ENCODE measurements at places on chromosomes 12 and 14.

DNA sequence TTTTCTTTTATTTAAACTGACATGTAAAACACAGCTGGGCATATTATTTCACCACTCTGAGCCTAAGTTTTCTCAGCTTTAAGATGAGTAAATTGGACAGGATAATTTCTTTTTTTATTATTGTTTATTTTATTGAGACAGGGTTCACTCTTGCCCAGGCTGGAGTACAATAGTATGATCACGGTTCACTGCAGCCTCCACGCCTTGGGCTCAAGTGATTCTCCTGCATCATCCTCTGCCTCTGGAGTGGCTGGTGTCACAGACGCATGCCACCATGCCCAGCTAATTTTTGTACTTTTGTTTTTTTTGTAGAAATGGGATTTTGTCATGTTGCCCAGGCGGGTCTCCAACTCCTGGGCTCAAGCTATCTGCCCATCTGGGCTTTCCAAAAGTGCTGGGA, 12.7 kb downstream of the BMAL2 start:
- peaks cover 4% of the 10 kb centered on the region for H3K36me3 ChIP-seq
- no peak overlapping the region for H3K27ac ChIP-seq
- no peak overlapping the region for H3K4me3 ChIP-seq
- DNase-seq = no peak
- peaks cover 2% of the 10 kb centered on the region for H3K4me1 ChIP-seq

- peaks cover 17% of the 10 kb centered on the region for H3K27me3 ChIP-seq
- no peaks in the 10 kb centered on the region for H3K36me3 ChIP-seq
- no peak for DNase-seq
- no peak overlapping the region for H3K4me3 ChIP-seq
- peaks cover 18% of the 10 kb centered on the region for H3K4me1 ChIP-seq
These were observed 100.5 kb downstream of the ZNF664 start for GRCh38 chr12:124073356-124074035.

GRCh38 chr12:5407034-5407856, 24.7 kb upstream of the NTF3 start:
- peaks cover 10% of the 10 kb centered on the region for H3K27me3 ChIP-seq
- H3K4me3 ChIP-seq = no peak overlapping the region
- no peaks in the 10 kb centered on the region for H3K36me3 ChIP-seq
- H3K27ac ChIP-seq = no peak overlapping the region
- H3K4me1 ChIP-seq = no peaks in the 10 kb centered on the region

GRCh38 chr14:76329154-76329928, 46.6 kb upstream of the ESRRB start:
- peaks cover 43% of the 10 kb centered on the region for H3K27me3 ChIP-seq
- no peak overlapping the region for H3K27ac ChIP-seq
- H3K36me3 ChIP-seq = no peaks in the 10 kb centered on the region
- no peak overlapping the region for H3K4me3 ChIP-seq
- DNase-seq = no peak

GRCh38 chr12:64943686-64944085, 119.2 kb downstream of the TBC1D30 start:
- no peaks in the 10 kb centered on the region for H3K36me3 ChIP-seq
- no peaks in the 10 kb centered on the region for H3K4me1 ChIP-seq
- DNase-seq = no peak
- no peak overlapping the region for H3K4me3 ChIP-seq

DNA sequence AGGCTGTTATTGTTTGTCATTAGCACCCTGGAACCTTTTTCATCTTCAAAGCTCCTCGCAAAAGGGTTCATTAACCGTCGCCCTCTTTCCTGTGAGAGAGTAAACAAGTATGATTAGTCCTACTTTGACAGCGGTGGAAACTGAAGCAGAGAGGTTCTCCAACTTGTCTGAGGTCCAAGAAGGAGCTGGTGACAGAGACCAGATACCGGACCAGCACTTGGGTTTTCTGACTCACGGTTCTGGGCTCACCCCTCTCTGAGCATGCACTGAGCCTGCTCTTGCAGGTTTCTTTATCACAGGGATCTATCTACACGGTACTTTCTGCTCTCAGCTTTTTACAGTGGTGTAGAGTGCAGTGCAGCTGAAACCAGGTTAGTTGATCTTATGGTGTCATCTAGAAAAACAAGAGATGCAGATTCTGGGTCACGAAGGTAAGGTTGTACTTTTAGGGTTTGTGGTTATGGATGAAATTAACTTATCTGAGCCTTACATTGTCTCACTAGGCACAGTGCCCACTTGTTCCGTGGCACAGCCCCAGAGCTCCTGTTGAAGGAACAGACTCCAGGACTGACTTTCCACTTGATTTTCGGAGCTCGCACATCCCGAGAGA, 62.1 kb downstream of the PPP2R5C start:
- H3K27ac ChIP-seq = peak overlapping the region; percentile 98
- H3K36me3 ChIP-seq = peaks cover 79% of the 10 kb centered on the region
- H3K4me3 ChIP-seq = peak overlapping the region; percentile 84
- no peaks in the 10 kb centered on the region for H3K27me3 ChIP-seq
- peak; percentile 77 for DNase-seq

GRCh38 chr14:28629328-28630004, 137.1 kb upstream of the FOXG1 start:
- H3K4me3 ChIP-seq = no peak overlapping the region
- H3K27me3 ChIP-seq = no peaks in the 10 kb centered on the region
- no peak overlapping the region for H3K27ac ChIP-seq

GRCh38 chr12:1580526-1580925, 13.9 kb downstream of the FBXL14 start:
- DNase-seq = no peak
- no peak overlapping the region for H3K4me3 ChIP-seq
- no peaks in the 10 kb centered on the region for H3K36me3 ChIP-seq
- H3K27ac ChIP-seq = no peak overlapping the region

DNA sequence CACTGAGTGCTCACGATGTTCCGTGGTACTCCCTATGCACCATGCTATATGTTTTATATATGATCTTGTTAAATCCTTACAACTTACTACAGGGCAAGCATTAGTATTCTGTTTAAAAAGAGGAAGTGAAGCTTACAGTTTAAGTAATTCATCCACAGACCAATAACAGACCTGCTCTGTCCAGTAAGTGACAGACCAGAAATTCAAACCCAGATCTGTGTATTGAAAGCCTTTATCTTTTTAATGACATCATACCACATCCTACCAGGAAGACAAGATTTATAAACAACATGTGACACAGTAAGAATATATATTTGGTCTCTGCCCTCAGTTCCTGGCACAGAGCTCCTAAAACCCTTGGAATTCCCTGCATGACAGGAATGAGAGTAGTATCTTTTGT, 206.5 kb downstream of the STXBP6 start:
- peaks cover 14% of the 10 kb centered on the region for H3K27me3 ChIP-seq
- H3K4me3 ChIP-seq = no peak overlapping the region
- no peak for DNase-seq

GRCh38 chr14:49972823-49973222, 79.9 kb downstream of the ARF6 start:
- H3K36me3 ChIP-seq = peaks cover 8% of the 10 kb centered on the region
- DNase-seq = peak; percentile 66
- H3K27me3 ChIP-seq = no peaks in the 10 kb centered on the region

DNA sequence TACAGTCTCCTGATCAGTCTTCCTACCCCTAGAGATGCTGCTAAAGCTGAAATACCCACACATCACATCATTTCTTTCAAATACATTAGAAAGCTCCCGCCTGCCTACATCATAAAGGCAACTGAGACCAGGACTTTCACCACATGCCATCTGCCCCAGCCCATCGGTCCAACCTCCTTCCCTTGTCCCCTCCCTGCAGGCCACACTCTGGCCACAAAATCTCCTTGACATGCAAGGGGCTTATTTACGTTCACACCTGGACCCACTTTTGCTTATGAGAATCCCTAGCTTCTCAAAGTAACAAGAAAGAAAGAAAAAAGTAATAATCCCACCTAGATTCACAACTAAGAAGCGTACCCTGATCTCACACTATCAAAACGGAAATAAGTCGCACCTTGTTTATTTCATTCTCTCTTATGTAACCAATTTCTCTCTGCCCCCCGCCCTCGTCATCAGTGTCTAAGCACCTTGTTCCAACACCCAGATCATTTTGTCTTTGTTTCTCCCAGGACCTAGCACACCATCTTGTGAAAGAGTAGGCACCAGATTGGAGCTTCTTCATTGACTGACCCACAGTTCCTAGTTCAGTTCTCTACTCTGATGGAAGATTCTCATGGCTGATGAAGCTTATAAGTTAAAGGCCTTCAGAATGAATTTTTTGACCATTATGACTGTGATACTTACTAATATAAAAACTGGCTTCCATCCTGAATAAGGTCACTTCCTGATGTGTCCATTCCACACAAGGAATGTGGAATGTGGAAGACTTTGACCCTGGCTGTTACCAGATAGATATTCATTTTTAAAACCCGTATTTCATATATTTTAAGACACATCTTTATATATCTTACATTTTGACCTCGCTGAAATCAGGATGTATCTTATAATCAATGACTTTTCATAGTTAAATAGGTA, 7.7 kb downstream of the WSB2 start:
- H3K4me3 ChIP-seq = no peak overlapping the region
- DNase-seq = no peak
- no peaks in the 10 kb centered on the region for H3K27me3 ChIP-seq

GRCh38 chr12:30989754-30990153, 63.2 kb downstream of the TSPAN11 start:
- no peaks in the 10 kb centered on the region for H3K27me3 ChIP-seq
- no peaks in the 10 kb centered on the region for H3K36me3 ChIP-seq
- no peak overlapping the region for H3K4me3 ChIP-seq
- H3K4me1 ChIP-seq = no peaks in the 10 kb centered on the region
- H3K27ac ChIP-seq = no peak overlapping the region
- DNase-seq = peak; percentile 21

DNA sequence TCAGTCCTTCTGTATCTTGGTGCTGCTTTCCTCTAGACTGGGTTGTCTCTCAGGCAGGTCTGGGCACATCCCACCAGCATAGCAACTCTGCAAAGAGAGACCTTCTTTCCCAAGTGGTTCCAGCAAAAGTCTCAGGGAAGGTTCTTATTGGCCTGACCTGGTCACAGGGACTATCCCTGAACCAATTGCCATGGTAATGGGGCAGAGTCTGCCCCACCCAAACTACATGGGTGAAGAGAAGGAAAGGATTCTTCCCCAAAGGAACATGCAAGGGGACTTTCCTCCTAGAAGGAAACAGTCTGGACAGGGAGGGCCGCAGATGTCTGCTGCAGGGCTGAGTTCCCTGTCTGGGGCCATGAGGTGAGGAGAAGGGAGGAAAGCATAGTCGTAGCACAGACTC, 122.2 kb upstream of the NCOR2 start:
- H3K4me1 ChIP-seq = peaks cover 41% of the 10 kb centered on the region
- H3K27me3 ChIP-seq = peaks cover 27% of the 10 kb centered on the region
- H3K4me3 ChIP-seq = no peak overlapping the region
- DNase-seq = no peak

- DNase-seq = no peak
- H3K4me1 ChIP-seq = peaks cover 17% of the 10 kb centered on the region
- H3K27me3 ChIP-seq = no peaks in the 10 kb centered on the region
- H3K27ac ChIP-seq = no peak overlapping the region
- H3K36me3 ChIP-seq = peaks cover 62% of the 10 kb centered on the region
These were observed 69.0 kb upstream of the DUSP6 start for GRCh38 chr12:89421092-89421835.

- DNase-seq = no peak
- no peak overlapping the region for H3K27ac ChIP-seq
- no peak overlapping the region for H3K4me3 ChIP-seq
- H3K36me3 ChIP-seq = no peaks in the 10 kb centered on the region
- H3K27me3 ChIP-seq = peaks cover 26% of the 10 kb centered on the region
These were observed 30.7 kb downstream of the VWF start for GRCh38 chr12:6093764-6094163.

GRCh38 chr12:110112335-110112660, 11.9 kb upstream of the IFT81 start:
- no peaks in the 10 kb centered on the region for H3K4me1 ChIP-seq
- H3K27ac ChIP-seq = no peak overlapping the region

GRCh38 chr14:58280954-58281787, 17.2 kb upstream of the ARID4A start:
- H3K36me3 ChIP-seq = peaks cover 72% of the 10 kb centered on the region
- peaks cover 60% of the 10 kb centered on the region for H3K4me1 ChIP-seq
- peak overlapping the region; percentile 92 for H3K27ac ChIP-seq
- H3K4me3 ChIP-seq = peak overlapping the region; percentile 47
- no peaks in the 10 kb centered on the region for H3K27me3 ChIP-seq

DNA sequence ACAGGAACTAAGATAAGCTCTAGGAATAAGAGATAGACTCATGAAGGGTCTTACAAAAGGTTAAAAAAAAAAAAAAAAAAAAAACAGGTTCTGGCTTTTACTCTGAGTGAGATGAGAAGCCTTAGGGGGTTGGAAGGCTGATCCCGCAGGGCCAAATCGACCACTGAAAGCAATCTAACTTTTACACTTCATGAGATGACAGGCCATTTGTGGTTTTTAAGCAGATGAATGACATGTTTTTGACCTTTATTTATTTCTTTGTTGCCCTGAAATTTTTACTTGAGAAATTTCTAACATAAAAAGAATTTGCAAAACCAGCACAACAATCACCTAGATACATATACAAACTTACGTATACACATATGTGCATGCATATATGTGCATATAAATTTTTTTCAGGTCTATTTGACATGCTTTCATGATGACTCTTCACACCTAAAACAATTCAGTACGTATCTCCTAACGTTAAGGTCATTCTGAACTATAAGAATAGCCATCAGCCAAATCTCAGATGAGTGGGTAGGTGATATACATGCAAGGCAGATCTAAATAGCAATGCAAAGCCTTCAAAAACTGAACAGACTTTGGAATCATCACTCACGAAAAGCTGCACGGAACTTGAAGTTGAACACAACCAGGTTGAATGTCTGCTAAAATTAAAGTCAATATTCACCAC, 87.0 kb downstream of the R3HDM2 start:
- H3K4me3 ChIP-seq = no peak overlapping the region
- DNase-seq = no peak
- H3K27me3 ChIP-seq = no peaks in the 10 kb centered on the region
- H3K4me1 ChIP-seq = no peaks in the 10 kb centered on the region
- H3K27ac ChIP-seq = no peak overlapping the region

DNA sequence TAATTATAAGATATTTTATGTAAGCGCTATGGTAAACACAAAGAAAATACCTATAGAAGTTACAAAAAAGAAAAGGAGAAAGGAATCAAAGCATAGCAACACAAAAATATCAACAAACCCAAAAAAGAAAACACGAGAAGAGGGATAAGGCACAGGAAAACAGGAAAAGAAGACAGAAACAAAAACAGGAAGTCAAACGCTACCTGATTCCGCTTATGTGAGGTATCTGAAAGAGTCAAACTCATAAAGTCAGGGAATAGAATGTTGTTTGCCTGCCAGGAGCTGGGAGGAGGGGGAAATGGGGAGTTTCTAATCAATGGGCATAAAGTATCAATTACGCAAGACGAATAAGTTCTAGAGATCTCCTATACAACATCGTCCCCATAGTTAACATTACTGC, 39.9 kb upstream of the GPR132 start:
- peaks cover 41% of the 10 kb centered on the region for H3K27me3 ChIP-seq
- H3K27ac ChIP-seq = no peak overlapping the region
- H3K4me1 ChIP-seq = peaks cover 5% of the 10 kb centered on the region
- no peak overlapping the region for H3K4me3 ChIP-seq
- DNase-seq = no peak

All from activated CD4-positive, alpha-beta memory T cell treated with anti-CD3 and anti-CD28 coated beads, Interleukin-2, amount 10 ng/mL, durations not matched to agents 7 days and 5 days (primary cell).